ENCODE measurements at places on chromosomes 16 and 17.

- no peak for DNase-seq
Measured at GRCh38 chr16:51553314-51553713, 402.2 kb upstream of the SALL1 start.

GRCh38 chr17:28948873-28949184, 2.5 kb downstream of the PHF12 start:
- no peak for DNase-seq

DNA sequence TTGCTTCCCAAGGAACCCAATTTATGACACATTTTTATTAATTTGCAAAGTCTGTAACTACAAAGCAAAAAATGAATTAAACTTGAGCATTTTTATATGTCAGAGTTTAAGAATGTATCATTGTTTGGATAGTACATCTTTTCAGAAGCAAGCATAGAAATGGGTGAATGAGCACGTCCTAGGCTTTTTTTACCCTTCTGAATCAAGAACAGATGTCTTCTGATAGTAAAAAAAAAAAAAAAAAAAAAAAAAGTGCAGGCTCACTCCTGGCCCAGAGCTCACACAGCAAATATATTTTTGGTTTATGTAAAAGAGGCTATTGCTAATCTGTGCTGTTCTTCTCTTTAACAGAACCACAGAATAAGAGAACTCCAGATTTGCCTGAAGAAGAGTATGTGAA, 6.3 kb downstream of the TERF2IP start:
- peak; percentile 13 for DNase-seq

DNA sequence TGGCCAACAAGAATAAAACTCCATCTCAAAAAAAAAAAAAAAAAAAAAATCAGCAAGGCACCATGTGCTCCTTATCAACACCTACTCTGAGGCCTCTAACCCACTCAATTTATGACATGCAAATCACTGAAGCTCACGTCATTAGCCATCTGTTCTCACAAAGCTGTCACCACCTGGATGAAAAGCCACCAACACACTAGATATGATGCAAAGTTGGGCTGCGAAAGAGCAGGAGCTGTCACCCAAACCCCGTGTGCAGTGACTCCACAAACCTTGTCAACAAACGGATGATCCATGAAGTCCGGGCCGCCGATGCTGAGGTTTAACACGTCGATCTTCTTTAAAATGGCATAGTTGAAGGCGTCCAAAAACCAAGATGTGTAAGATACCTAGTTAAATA, 25.3 kb downstream of the MBTPS1 start:
- no peak for DNase-seq

DNA sequence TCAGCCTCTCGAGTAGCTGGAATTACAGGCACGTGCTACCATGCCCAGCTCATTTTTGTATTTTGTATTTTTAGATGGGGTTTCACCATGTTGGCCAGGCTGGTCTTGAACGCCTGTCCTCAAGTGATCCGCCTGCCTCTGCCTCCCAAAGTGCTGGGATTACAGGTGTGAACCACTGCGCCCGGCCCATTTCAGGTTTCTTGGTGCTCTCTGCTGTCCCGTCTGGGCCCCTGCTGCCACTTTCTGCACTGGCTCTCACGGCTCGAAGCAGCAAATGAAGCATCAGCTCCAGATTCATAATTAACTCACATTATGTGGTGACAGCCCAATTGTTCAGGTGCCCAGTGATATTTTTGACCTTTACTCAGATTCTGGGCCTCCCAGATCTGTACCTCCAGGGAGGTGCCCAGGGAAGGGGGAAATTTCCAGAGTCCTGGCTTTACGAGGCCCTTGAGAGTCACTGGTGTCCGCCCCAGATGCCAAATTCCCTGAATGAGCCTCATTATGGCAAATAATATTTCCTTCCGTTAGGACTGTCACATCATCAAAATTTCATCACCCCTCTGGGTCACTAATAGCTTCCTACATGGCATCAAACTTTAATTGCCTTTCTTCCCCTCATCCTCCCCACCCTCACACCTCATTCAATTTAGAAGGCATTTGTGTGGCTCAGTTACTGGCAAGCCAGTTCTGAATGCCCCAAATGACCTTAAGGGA, 9.0 kb downstream of the SDK2 start:
- DNase-seq, result no peak

DNA sequence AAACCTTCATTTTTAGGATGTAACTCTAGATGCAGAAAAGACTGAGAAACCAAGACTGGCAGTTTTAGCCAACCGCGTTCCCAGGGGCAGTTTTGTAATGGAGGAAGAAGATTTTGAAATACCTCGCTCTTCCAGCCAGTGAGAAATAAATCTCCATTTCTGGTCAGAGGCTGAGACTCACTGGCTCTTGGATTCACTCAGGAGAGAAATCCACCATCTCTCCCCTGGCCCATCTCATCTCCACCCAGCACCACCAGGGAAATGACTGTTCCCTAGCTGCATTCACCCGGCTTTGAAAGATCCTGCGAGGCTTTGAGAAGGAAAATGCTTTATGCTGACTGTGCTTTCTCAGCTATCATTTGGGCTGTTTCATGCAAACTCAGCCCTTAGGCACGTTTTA, 185.2 kb downstream of the SOX9 start:
- DNase-seq, result no peak

GRCh38 chr17:2064520-2064971, 9.6 kb downstream of the HIC1 start:
- no peak for DNase-seq

- DNase-seq, result no peak
Measured at GRCh38 chr17:30203471-30203981, 32.0 kb downstream of the SLC6A4 start.

GRCh38 chr17:8406174-8406573, 8.5 kb upstream of the RNF222 start:
- DNase-seq, result no peak

DNA sequence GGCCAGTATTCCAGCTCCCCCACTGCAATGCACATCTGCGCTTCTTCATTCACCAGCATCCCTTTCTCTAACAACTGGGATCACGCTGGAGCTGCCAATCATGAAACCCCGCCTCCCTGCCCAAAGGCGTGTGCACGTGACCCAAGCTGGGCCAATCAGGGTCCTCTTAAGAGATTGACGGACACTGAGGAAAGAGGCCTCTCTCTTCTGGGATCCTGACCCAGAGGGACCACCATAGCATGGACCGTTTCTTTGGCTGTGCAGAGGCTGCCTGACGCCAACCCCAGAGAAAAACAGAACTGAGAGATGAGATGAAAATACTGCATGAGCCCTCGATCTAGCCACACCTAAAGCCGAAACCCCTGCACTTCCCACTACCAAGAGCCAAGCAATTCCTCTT, 32.0 kb downstream of the COTL1 start:
- DNase-seq, result no peak

Data from hematopoietic multipotent progenitor cell treated with erythropoietin and hydrocortisone succinate and interleukin-3 and kit ligand, for 4 days (in vitro differentiated cells).